ENCODE measurements at places on chromosomes 2 and 18. TPM values are rescaled to one million over a fixed set of nuclear protein-coding genes. Genes with fewer than 3 reads are reported as not detected.
A peak's percentile ranks its signal among the peaks of the same experiment; 100 is the strongest.

DNA sequence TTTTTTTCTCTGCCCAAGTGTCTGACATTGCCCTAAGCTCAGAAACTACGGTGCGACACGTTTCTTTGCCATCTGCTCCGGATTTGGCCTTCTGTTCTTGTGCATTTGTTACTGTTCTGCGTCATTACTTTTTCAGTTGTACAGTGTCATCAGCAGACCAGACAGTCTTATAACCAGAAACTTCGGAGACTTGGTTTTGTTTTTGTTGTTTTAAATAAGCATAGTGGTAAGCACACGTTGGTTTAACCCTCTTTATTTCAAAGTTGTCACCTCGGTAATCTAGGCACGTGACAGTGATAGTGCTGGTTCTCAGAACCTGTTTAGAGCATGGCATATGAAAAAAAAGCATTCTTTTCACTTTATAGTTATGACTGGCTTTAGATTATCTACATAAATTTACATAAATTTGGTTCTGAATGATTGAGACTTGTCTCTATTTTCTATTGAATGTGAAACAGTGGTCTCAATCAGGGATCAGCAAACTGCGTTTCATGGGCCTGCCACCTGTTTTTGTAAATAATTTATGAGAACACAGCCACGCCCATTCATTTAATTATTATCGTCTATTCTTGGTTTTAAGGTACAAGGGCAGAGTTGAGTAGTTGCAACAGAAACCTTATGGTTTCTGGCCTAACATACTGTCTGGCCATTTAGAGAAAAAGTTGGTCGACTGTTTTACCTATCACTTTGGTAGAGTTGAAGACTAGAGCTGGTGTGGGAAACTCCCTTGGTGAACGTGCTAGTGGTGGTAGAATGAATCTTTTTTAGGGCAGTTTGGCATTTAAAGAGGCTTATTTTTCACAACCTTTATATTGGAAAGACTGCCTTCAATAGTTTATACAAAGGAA is 106.5 kb downstream of the ZNF532 start:
- no peak for DNase-seq

DNA sequence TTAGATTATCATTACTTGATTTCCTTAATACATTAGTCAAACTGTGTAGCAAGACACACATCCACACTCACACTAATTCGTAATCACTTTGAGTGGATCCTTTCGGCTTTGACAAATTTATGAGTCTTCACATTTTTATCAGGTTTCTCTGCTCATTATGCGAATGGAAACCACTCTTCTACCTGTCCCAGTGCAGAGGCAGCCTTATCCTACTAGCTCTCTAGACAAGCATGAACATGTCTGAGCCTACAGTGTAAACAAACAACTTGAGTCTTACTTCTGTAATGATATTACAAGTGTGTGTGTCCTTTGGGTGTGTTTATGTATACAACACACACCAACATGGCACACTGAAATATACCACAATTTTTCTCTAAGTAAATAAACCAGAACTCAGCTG is 361.9 kb upstream of the CHST9 start:
- no peak for DNase-seq

- no peak for DNase-seq
Observed at GRCh38 chr18:23825978-23826405, 136.7 kb downstream of the LAMA3 start.

GRCh38 chr2:210460322-210461227 is 16.0 kb downstream of the LANCL1 start:
- no peak for DNase-seq

GRCh38 chr2:111178730-111179405 is 58.2 kb downstream of the BCL2L11 start:
- no peak for DNase-seq

The MPHOSPH10 gene
- 47.8 TPM for total RNA-seq

DNA sequence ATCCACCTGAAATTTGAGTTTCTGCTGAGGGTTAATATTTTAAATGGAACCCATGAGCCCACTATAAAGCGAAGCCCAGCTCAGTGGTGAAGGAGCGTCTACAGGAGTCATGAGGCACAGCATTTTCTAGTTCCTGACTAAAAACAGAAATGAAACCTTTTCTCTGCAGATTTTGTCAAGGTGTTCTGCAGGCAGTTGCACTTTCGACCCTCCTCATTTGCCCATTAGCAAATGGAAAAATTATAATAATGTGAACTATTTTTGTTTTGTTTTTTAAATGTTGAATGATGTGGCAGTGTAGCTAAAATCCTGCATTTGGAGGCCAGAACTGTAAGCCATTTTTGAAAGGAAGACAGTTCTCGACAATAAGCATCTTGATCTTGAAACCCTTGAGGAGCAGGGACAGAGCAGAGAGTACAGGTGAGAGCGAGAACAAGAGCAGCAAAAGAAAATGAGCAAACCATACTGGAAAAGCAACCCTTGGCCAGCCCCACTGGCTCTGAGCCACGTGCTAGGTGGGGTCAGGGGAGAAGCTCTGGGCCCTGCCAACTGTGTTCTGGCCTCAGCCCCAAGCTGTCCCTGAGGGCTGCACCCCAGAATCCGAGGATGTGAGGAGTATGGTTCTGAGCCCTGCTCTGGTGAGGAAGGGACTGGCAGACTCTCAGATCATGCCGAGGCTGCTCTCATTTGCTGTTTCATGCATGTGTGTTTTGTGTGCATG is 26.4 kb upstream of the COPS8 start:
- no peak for DNase-seq

DNA sequence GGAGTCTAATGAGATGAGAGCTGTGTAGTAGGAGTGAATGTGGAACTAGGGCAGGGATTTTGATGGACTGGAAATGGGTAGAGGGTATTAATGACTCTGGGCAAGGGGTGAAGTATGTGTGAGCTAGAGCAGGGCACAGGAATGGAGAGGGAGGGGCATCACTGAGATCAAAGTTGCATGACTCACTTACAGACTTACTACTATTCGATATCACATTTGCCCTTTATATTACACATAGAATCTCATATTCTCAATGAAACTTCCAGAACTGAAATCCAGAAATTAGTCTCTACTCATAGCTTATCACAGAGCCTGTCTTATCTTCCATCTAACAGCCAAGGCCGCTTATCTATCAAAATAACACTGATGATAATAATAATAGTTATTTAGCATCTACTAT is 20.0 kb upstream of the ITGB6 start:
- DNase-seq = no peak

DNA sequence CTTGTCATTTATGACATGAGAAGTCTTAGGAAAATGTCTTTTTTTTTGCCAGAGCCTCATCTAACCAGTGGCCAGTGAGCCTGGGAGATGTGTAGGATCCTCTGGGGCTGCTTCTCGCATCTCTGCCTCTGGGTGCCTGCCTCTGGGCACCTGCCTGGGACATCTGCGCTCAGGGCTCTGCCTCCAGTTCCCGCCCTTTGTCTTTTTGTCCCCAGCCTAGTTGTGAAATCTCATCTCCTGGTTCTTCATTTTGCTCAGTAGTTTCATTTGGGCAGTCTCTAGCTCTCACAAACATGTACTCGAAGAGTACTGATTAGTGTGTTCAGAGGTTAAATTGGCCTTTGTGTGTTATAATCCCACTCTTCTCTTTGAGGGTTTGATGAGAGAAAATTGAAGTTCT is 92.0 kb downstream of the LTBP1 start:
- no peak for DNase-seq

GRCh38 chr2:183232161-183232865 is 108.1 kb downstream of the NUP35 start:
- no peak for DNase-seq

GRCh38 chr18:47077111-47077510 is 41.7 kb upstream of the ELOA2 start:
- no peak for DNase-seq

The VWC2L gene
- not detected for total RNA-seq

- DNase-seq = no peak
Observed at GRCh38 chr2:10545556-10545955, 97.4 kb upstream of the ODC1 start.

- no peak for DNase-seq
Observed at GRCh38 chr2:214104219-214104618, 306.6 kb upstream of the VWC2L start.

- DNase-seq = no peak
Observed at GRCh38 chr2:73228631-73229030, 4.4 kb downstream of the PRADC1 start.

GRCh38 chr2:232842689-232843088 is 27.4 kb upstream of the SNORC start:
- no peak for DNase-seq

The DUSP19 gene
- 0.49 TPM for total RNA-seq

- no peak for DNase-seq
Observed at GRCh38 chr18:46916551-46917107, 678 bp downstream of the PIAS2 start.

GRCh38 chr2:7437141-7437540 is 519.9 kb downstream of the RNF144A start:
- DNase-seq = no peak

DNA sequence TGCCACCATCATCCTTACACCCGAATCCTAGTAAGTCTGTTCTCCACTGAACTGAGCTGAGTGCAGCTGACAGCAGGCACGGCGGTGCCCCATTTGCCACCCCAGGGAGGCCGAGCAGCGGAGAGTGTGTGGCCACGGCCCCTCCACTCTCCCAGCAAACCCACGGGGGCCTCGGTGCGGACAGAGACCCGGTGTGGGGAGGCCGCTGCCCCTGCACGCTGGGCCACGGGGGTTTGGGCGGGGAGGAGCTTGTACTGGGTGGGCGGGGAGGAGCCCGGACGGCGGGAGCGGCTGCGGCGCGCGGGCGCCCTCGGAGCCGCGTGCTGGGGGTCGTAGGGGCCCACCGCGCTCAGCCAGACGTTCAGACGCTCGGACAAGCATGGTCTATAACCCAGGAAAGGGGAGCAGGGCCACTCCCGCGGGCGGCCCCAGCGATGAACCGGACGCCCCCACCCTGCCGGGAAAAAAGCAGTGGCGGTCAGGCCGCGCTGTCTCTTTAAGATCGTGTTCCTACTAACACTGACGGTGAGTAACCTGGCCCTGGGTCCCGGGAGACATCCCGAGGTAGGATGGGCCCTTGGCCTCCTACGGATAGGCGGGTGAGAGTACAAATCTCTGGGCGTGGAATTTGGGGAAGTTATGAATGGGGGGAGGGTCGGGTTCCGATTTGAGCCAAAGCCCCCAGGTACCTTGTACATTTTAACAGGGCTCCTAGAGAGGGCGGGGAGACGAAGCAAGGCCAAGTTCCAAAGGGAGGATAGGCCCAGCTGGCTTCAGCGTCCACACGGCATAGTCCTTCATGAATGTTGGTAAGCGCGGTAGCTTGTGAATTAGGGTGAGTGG is at the start of gene ITPRIPL1:
Gene ITPRIPL1, plus strand, starts transcription at position 277 of the 843 bp plus-strand sequence. Its CDS starts 523 bp downstream, at position 800.
- DNase-seq = peak; percentile 46

The FER1L5 gene
- not detected for total RNA-seq

- DNase-seq = no peak
Observed at GRCh38 chr2:119679846-119680245, 845 bp downstream of the TMEM177 start.

DNA sequence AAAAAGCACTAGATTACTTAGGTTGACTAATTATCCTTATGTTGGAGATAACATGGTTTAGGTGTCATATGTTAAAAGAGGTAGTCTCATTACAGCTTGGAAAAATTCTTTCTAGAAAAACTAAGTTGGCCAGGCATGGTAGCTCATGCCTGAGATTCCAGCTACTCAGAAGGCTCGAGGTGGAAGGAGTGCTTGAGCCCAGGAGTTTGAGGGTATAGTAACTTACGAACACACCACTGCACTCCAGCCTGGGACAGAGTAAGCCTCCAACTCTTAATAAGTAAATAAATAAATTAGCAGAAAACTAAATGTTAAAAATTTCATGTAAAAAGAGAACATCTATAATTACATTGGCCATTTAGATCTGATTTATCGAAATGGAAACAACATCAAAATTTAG is 177.2 kb downstream of the NR4A2 start:
- no peak for DNase-seq

DNA sequence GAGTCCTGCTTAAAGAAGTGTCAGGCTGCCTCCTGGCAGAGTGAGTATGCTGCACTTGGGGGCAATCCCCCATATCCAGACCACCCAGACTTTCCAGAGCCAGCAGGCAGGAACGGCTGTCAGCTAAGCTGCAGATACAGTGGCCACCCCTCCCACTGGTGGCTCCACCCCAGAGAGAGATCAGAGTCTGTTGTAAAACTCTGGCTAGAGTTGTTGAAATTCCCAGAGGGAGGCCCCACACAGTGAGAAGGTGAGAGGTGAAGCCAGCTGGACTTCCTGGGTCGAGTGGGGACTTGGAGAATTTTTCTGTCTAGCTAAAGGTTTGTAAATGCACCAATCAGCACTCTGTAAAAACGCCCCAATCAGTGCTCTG is 533.8 kb upstream of the ACVR2A start:
- no peak for DNase-seq

The HAAO gene
- total RNA-seq = 11.4 TPM

All from activated B cell treated with CpG ODN at 0.5 μM for 24 hours (primary cell).